ENCODE measurements at places on chromosomes 5 and 9. TPM values are rescaled to one million over a fixed set of nuclear protein-coding genes. Genes with fewer than 3 reads are reported as not detected.

DNA sequence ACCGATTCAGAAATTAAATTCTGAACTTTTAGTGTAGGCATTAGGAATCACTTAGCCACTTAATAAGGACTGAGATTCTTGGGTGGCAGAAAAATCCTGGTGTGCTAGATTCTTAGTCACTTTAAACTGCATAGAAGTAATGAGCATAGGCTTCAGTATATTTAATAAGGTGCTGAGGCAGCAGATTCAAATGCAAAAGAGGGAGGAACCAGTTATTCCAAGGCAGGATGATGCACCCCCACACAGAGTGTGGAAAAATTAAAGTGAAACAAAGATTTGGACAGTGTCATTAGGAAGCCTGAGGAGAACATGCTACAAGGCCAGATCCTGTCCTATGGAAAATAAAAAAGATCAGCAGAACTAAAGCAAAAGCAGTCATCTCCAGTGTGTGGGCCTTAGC, 217.7 kb downstream of the PJA2 start:
- no peak for DNase-seq

DNA sequence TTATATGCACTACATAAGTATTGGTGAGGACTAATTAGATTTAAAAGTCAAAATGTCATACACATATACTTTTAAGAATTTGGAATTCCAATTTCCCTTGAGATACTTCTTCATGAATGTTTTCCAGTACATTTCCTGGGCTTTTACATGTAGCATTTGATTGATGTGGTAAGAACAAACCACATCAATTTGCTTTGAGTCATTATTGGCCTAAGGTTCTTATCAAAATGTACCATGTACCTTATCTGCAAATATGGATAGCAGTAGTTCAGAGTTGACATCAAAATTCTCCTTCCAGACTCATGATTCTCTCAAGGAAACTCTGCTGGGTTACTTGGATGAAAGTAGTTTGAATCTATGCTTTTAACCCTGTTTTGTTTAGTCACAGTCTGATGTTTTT, 2.5 kb downstream of the CAST start:
- DNase-seq = no peak

GRCh38 chr9:20580673-20581072, 41.6 kb downstream of the MLLT3 start:
- no peak for DNase-seq

GRCh38 chr5:61306531-61307131, 25.4 kb upstream of the ZSWIM6 start:
- peak; percentile 95 for DNase-seq

GRCh38 chr9:123157221-123157620, 111.2 kb downstream of the STRBP start:
- DNase-seq = peak; percentile 5

- DNase-seq = no peak
These were observed 930.3 kb upstream of the ARRDC3 start for GRCh38 chr5:92313385-92313784.

- DNase-seq = peak; percentile 92
These were observed 30.2 kb downstream of the LRRTM2 start for GRCh38 chr5:138844812-138845513.

DNA sequence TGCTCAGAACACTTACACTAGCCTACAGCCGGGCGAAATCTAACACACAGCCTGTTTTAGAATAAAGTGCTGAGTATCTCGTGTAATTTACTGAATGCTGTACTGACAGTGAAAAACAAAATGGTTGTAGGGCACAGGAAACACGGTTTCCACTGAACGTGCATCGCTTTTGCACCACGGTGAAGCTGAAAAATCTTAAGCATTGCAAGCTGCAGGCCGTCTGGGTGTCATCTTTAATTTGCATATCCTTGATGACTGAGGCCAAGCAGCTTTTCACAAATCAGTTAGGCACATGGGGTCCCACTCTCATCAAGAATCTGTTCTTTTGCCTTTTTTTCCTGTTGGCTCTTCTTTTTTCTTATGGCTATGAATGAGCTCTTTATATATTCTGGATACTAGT, 58.2 kb downstream of the CAMSAP1 start:
- DNase-seq = no peak

DNA sequence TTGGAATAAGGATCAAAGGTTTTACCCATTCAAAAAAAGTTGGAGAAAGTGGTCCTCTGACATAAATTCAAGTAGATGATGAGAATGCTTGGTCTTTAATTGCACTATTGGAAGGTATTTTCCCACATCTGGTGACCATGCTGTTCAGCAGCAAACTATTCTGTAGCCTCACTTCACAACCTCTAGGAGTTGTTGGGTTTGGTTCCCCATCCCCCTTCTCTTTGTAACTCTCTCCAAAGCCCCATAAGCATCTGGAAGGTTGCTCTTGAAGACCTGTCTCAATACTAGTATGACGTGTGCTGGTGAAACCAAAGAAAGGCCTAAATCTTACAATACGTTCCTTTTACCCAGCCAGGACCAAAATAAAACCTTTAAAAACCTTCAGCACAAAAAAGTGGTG, 8.5 kb downstream of the RGMB start:
- peak; percentile 29 for DNase-seq

DNA sequence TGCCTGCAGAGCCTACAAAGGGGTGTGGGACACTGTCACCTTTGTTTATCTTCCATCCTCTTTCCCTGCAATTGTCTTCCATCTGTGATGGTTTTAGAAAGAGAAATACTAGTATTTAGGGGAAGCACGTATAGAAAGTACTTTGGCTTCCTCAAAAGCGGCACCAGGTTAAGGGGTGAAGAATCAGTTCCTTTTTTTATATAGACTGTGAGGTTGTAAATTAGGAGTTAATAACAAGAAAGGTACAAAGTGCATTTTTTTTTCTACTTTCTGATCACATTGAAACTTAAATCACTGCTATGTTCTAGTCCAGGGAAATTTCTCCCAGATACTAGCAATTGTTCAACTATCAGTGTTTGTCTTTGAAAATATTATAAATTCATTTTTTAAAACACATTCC, 219.3 kb downstream of the CEMIP2 start:
- DNase-seq = no peak

GRCh38 chr9:90979639-90980038, 178.0 kb downstream of the SYK start:
- no peak for DNase-seq

GRCh38 chr9:78871452-78872331, 574.8 kb downstream of the PSAT1 start:
- DNase-seq = peak; percentile 90

- DNase-seq = no peak
These were observed 22.2 kb downstream of the ENG start for GRCh38 chr9:127832248-127832647.

DNA sequence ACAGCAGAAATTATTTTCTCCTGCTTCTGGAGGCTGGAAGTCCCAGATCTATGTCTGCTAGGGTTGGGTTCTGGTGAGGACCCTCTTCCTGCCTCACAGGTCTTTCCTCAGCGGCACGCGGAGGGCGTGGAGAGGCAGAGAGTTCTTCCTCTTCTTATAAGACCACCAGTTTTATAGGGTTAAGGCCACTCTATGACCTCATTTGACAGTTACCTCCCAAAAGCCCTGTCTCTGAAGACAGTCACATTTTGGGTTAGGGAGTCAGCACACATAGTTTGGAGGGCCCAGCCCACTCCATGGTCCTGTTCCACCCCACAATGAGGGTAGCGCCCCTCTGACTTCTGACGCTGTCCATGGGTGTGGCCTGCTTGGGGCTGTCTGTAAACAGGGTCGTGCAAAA, 46.7 kb downstream of the TRIP13 start:
- DNase-seq = no peak

DNA sequence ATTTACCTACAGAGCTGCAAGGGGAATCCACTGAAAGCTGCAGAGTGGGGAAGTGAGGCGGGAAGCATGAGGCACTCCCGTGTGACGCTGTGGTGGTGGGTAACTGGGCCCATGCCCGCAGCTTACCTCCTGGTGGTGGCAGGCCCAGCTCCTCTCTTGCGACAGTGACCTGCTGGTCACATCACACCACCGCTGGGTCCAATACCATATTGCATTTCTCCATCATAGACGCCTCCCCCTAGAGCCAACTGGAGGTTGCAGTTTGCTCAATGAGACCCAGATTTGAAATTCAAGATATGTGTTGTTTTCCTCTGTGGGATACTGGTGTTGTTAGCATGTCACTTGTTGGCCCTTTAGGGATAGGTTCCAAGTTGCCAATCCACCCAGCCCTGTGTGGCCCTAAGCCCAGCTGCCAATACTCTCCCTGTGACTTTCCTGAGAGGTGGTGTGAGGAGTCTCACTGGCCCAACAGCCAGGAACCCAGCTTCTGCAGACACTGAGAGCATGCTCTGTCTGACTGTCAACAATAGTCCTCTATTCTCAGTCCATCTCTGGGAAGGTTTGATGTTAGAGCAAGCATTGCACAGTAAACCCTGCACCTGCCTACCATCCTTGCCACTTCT, 428.3 kb downstream of the GADD45G start:
- DNase-seq = no peak

- peak; percentile 63 for DNase-seq
These were observed 831 bp downstream of the KLHL3 start for GRCh38 chr5:137734962-137735554.

DNA sequence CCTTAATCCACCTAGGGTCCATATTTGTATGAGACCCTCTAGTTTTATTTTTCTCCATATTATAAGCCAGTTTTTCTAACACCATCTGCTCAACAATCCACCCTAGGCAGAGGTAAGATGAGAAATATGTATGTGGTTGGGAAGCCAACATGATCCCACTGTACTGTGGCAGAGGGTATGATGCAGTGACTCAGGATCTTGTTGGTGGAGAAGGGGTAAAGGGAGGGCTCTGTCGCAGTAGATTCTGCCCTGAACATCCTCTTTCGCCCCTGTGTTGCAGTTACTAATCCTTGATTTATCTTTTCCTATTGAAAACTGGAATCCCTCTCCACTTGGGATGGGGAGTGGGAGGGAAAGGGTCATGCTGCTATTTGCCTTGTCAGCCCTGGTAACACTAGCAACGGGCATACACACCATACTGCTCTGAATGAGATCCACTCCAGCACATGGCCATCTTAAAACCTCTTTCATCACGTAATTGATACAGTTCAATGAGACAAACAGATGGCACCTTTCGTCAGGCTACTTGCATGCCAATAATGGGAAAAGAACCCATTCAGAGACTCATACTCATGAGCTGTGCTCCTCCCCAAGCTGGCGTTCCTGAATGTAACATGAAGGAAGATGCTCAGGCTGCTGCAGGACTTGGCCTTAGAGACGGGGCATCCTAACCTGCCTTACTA, 63.0 kb downstream of the ADAMTS12 start:
- DNase-seq = no peak

DNA sequence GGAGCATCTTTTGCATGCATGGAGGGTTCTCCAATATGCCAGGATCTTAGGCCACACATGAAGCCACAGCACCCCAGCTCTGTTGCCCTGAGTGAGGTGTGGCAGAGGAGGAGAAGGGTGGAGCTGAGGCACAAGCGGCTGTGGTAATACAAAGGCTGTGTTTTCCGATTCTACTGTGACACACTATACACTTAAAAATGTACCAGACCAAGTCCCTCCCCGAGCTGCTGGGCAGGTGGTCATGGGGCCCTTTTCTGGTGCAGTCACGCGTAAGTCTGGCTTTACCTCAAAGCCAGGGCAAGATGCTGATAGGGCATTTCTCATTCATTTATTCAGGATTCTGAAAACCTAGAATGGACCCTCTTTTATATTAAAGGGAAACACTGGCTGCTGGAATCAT, 3.7 kb downstream of the ADGRV1 start:
- DNase-seq = no peak

The MARVELD2 gene
- 5.5 TPM for total RNA-seq

The SPRY4 gene
- total RNA-seq = 12.8 TPM

The FAM200C gene
- total RNA-seq = 7.1 TPM

The SOX30 gene
- total RNA-seq = not detected

The PLAC8L1 gene
- total RNA-seq = not detected

The SAXO1 gene
- total RNA-seq = not detected

The IL4 gene
- not detected for total RNA-seq

The SGCD gene
- 67.0 TPM for total RNA-seq

The IL7R gene
- total RNA-seq = 12.6 TPM

The PTGDS gene
- not detected for total RNA-seq
